ENCODE measurements at places on chromosomes 16 and 17.

- DNase-seq = no peak
Observed at GRCh38 chr17:71067669-71068407, 898.5 kb downstream of the KCNJ2 start.

GRCh38 chr17:79393358-79394052 lies 217.3 kb downstream of the RBFOX3 start:
- DNase-seq = peak; percentile 29

- no peak for DNase-seq
Observed at GRCh38 chr17:17313350-17313991, 10.3 kb downstream of the NT5M start.

DNA sequence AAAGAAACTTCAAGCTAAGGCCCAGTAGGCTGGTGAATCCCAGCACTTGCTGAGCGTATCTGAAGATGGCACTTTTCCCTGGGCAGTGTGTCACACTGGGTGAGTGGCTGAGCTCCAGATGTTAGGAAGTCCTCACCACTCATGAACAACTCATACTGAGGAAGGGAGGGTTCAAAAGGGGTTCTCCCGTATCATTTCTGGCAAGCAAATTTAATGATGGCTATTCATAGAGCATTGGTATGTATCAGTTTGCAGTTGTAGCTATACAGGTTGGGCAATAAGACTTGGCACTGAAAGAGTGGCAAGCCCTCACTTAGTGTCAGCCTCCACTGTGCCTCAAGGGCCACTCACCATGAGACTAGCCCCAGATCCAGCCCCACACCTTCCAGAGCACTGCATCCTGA lies 10.7 kb downstream of the GFOD2 start:
- DNase-seq = no peak

DNA sequence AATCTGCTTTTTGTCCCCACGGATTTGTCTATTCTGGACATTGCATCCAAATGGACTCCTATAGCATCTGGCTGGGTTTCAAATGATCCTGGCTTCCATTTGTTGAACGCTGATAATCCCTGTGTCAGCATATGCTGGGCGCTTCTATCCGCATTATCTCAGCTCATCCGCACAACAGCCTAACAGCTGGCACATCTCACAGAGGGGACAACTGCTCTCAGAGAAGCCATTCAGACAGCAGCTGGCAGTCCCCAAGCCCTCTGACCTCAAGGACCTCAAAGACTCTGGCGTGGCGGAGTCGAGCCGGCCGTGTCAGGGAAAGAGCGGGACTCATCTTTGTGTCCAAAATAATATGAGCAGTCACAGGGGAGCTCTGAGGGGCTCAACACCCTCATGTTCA lies 82.3 kb downstream of the NT5M start:
- DNase-seq = no peak

- no peak for DNase-seq
Observed at GRCh38 chr17:67125417-67125816, 81.1 kb downstream of the CACNG1 start.

GRCh38 chr16:77868478-77868877 lies 80.1 kb downstream of the VAT1L start:
- DNase-seq = no peak

GRCh38 chr17:56608944-56609343 lies 15.4 kb downstream of the NOG start:
- no peak for DNase-seq

DNA sequence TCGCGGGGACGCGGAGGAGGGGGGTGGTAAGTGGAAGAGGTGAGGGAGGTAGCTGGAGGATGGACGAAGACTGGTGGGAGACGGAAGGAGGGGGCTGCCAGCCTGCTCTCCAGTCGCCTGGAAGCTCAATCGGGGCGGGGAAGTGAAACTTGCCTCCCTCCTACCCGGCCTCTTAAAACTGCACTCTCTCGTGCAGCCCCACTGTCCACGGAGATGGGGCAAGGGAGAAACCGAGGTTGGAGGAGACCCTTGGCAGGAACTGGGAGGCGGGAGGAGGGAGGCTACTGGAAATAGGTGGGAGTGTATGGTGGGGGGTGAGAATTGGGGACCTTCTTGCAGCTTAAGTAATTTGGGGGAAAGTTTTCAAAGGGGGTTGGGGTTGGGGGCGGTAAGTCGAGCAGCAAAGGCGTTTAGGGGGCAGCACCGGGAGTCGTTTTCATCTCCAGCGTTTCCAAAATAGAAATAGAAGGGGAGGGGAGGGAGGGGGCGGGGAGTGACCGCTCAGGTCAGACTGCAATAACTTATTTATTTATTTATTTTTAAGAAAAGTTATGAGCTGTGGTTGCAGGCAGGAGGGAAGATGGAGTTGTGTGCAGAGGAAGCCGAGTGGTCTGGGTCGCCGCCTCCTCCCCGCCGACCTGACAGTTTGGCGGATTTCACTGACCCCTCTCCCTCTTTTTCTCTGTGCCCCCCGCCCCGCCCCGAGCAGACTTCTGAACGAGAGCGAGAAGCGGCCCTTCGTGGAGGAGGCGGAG lies 1.4 kb downstream of the SOX9 start:
- DNase-seq = no peak

DNA sequence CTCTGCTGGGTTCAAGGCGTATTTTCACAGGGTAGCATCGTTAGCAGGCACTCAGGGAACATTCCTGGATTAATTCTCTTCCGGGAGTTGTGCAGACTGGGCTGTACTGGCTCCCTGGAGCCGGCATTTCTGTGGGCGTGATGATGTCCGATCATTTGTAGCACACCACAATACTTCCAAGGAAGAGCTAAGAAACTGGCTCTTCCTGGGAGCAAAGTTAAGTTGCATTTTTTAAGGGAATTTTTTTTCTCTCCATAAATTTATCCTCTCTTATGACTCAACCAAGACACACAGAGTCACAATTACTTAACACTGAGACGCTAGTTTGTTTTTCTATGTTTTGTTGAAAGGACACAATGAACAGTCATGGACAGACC lies 211.6 kb upstream of the FOXF1 start:
- no peak for DNase-seq

DNA sequence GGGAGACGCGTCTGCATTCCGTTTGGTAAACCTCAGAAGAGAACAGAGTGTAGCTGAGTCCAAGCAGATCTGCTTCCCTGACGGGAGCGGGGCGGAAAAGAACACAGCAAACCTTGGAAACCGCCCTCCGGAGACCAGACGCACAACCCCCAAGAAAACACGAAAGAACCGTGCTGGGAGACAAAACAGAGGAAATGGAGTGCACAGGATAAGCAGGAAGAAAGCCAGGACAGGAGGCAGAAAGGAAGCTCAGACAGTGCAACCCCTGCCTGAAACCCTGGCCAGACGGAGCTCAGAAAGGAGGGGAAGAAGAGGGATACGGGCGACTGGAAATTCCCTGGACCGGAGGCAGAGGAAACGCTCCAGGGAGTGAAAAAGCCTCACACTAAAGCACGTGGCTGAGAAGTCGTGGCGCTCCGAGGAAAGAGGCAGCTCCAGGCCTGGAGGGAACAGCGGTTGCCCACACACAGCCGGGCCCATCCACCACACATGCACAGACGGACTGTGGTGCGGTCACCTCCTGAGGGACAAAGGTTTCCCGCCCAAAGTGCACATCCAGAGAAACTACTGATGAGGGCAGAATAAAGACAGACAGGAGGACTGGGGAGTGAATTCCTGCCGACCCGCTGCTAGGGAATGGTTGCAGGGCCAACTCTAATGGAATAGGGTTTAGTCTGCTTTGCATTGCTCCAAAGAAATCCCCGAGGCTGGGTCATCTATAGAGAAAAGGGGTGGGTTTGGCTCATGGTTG lies 10.2 kb downstream of the DPEP1 start:
- no peak for DNase-seq

DNA sequence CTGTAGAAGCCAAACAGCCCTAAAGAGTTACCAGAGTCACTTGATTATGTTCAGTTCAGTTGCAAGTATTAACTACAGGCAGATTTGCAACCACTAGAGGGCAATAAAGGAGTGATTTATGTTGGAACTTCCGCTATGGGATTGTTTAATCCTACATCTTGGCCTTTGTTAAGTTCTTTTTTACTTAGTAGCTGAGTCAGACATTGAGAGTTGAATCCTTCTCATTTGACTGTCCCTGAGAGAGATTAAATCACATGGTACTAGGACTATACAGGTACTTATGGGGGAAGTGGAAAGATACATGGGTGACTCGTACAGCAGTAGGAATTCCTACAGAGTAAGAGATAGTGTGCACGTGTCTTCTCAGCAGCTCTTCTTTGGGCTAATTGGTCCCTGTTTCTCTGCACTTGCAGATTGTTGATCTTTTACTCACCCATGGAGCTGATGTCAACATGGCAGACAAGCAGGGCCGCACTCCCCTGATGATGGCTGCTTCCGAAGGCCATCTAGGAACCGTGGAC lies 40.3 kb downstream of the CYB561 start:
- DNase-seq = peak; percentile 38
